ENCODE measurements at places on chromosomes 16 and 17. TPM values are rescaled to one million over a fixed set of nuclear protein-coding genes. Genes with fewer than 3 reads are reported as not detected.
A peak's percentile ranks its signal among the peaks of the same experiment; 100 is the strongest.

GRCh38 chr17:29560316-29560715 lies 6.5 kb downstream of the ABHD15 start:
- no peak for DNase-seq

GRCh38 chr16:57094911-57095310 lies 2.5 kb downstream of the CPNE2 start:
- DNase-seq, result no peak

- DNase-seq, result no peak
Measured at GRCh38 chr16:27387724-27388123, 14.2 kb upstream of the IL21R start.

The TBC1D3G gene
- not detected for total RNA-seq

DNA sequence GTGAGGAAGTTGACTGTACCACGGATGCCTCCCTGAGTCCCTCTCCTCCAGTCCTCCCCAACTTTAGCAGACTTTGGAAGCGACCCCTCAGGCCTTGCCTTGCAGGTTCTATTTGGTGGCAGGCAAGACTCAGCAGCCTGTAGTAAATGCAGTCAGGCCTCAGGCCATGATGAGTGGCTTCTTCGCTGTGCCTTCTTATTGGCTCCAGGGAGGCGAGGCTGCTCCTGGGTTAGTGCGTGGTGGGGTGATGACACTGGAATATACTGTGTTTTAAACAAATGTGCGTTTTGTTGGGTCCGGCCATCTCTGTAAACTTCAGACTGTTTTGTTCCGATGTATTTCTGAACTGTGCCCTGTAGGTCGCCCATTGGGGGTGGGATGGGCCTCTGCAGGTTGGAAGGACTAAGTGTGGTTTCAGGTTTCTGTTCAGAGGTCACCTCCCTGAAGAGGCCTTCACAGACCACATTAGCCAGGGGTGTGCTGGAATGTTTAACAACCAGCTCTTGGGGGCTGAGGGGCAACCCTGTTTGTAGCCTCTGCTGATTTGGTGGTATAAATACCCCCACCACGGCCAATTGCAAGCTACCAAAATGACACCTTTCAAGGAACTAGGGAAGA lies 62.5 kb downstream of the CYLD start:
- no peak for DNase-seq

The PIRT gene
- not detected for total RNA-seq

The CCL1 gene
- total RNA-seq, result not detected

The SBK1 gene
- total RNA-seq, result not detected

The PRR35 gene
- total RNA-seq, result not detected

The EFNB3 gene
- 0.53 TPM for total RNA-seq

GRCh38 chr16:86010680-86011141 lies 111.7 kb downstream of the IRF8 start:
- no peak for DNase-seq

DNA sequence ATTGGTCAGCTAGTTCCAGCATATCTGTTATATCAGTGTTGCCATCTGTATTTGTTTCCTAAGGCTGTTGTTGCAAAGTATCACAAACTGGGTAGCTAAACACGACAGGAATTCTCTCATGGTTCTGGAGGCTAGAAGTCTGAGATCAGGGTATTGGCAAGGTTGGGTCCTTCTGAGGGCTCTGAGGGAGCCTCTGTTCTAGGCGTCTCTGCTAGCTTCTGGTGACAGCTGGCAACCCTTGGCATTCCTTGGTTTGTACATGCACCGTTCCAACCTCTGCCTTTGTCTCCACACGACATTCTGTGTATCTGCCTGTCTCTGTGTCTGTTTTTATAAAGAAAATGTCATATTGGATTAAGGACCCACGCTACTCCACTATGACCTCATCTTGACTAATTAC lies 219.9 kb upstream of the NLRP1 start:
- DNase-seq, result no peak

DNA sequence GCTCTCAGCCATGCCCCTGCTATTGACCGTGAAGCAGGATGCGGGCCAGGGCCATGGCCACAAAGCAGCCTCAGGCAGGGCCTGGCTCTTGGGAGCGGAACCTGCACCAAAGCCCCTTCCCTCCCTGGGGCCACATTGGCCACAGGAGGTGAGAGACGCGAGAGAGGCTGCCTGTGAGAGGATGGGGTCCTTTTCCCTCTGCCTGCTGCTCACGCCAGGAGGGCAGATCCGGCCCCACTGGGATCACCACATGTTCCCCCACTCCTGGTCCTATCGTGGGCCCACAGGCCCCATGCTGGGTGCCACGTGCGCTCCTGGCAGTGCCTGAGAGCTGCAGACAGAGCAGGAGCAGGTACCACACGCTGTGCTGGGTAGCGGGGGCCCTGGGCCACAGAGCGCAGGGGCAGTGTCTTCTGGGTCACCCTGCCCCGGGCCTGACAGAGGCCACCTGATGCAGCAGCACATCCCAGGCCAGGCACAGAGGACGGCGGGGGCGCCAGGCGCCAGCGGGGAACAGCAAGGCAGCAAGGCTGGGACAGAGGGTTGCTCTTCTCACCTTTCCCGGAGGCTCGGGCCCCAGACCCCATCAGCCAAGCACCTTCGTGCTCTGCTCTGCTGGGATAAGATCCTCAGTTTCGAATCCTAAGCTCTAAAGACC lies 9.2 kb upstream of the NUDT16L1 start:
- DNase-seq, result no peak

DNA sequence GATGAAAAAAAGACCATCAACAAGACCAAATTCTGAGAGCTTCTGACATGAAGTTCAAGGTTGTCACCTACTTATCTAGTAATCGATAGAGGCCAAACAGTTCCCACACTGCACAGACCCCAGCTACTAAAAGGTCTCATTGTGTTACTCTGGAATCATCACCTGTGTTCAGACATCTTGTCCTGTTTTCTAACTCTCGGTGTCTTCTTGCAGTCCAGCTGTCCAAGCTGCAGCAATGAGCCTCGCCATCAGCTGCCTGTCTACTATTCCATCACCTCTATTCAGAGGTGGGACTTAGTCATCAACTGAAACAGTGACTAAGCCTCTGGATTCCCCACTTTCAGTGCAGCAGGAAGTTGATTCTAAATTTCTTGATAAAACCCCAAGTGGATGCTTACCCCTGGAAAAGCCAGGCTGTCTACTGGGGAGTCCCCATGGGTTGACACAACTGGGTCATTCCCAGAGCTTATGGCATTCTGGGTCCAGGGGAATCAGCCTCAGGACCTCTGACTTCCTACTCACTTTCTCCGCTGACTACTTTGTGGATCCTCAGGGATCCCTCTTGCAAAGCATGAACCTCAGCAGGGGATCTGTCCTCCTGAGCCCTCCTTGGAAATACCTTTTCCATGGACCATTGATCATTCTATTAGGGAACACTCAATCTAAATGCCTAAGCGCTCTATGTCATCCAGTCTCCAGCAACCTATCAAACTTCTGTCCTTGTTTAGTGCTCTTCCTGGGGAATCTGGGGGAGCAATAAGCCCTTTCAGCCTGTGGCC lies 46.5 kb downstream of the HNF1B start:
- peak; percentile 31 for DNase-seq

- DNase-seq, result no peak
Measured at GRCh38 chr17:81727324-81728031, 15.4 kb downstream of the SLC25A10 start.

- DNase-seq, result no peak
Measured at GRCh38 chr16:3578610-3579551, 1.7 kb upstream of the NLRC3 start.

The ABCA9 gene
- not detected for total RNA-seq

The CACNG4 gene
- total RNA-seq, result not detected

DNA sequence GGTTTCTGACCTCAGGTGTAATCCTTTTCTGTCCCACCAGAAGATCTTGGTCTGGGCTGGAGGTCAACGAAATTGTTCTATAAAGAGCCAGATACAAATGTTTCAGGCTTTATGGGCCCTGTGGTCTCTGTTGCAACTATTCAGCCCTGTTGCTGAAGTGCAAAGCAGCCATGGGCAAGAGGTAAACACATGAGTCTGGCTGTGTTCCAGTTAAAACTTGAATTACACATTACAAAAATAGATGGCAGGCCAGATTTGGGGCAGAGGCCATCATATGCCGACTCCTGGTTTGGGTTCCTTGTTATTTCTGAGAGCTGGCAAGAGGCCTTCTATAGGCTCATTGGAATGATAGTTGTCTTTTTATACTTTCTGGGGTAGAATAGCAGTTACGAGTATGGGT lies 114.4 kb downstream of the SDR42E1 start:
- no peak for DNase-seq

- no peak for DNase-seq
Measured at GRCh38 chr17:82967268-82968032, 112.0 kb upstream of the METRNL start.

DNA sequence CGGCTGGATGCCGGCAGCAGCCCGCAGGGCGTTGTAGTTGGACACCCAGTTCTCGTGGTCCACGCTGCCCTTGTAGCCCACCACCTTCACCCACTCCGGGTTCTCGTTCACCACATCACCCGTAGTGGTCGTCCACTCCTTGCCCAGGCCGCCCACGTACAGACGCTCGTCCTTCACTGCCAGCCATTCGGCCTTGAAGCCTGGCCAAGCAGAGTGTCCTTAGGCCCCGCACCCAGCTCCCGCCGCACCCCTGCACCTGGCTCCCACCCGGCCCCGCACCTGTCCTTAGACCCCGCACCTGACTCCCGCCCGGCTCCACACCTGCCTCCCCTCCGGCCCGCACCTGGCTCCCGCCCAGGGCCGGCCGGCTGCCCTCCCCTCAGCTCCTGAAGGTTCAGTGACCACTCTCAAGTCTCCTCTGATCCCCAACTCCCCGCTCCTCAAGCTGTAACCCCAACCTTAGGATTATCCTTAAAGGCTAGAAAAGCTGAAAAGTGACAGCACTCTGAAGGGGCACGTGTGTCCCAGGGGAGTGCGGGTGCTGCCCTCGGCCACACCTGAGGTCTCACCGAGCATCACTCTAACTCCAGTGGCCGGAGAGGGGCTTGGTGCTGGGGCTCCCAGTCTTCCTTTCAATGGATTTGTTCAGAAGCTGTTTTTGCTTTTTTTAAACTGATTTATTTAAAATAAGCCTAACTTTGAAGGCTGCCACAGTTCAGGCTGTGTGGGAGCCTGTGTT lies 14.4 kb downstream of the CANT1 start:
- DNase-seq, result no peak

The ARL5C gene
- not detected for total RNA-seq

GRCh38 chr16:71658771-71659170 lies 32.8 kb downstream of the MARVELD3 start:
- no peak for DNase-seq

DNA sequence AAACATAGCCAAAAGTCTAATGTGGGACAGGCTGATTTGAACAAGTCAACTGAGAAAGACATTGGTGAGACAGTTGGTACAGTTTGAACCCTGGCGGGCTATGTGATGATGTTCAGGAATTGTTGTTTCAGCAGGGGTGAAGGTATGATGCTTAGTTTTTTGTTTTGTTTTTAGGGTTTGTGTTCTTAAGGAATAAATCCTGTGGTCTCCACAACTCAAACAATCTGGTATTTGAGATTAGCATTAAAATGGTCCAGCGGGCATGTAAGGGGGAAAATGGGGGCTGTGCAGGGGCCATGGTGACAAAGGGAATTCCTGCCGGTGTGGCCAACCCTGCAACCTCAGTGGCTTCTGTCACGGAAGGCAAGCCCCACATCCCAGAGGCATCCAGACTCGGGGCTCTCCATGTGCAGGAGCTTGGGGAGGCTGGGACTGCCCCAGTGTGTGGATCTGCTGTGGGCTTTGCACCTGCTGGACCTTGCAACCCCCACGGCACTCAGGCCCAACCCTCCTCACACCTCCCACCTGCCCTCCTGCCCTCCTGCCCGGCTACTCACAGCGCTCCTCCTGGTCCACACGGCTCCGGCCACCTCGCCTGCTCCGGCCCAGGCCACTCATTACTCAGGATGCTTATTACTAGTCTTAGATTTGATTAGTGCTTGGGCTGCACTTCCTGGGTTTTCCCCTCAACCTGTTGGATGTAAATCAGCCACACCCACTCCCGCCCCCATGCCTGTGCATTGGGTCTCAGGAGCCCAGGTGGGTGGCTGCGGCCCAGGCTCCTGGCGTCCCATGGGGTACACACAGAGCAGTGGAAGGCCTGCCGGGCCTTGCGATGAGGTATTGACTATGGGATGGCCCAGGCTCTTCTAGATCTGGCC lies at the start of gene TNFRSF13B:
Gene TNFRSF13B (minus strand): TSS at position 661 of the 881 bp plus-strand sequence. CDS start 43 bp downstream, at position 618.
- DNase-seq, result no peak

The MATCAP1 gene
- 8.5 TPM for total RNA-seq

- no peak for DNase-seq
Measured at GRCh38 chr17:8888704-8889302, 21.3 kb upstream of the PIK3R6 start.

The TMEM256 gene
- 3.6 TPM for total RNA-seq

- DNase-seq, result peak; percentile 95
Measured at GRCh38 chr17:77449908-77450741, 309.4 kb downstream of the SEC14L1 start.

The ZNF624 gene
- total RNA-seq, result 1.9 TPM

The DYNLL2 gene
- 12.8 TPM for total RNA-seq

DNA sequence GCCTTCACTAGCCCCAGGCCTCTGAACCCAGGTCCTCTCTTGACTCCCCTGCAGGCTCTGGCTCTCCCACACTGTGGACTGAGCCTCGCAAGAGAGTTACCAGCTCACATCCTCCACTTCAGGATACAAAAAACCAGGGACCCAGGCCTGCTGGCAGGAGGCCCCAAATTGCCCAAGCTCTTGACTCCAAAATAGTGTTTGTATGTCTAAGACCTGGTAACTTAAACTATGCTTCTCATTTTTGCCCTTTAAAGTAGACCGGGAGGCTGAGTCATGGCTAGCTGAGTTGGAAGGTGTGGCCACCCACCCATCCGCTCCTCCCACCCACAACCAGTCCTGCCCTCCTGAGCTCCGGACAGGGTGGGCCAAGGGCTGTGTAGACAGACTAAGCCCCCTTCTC lies 250.0 kb downstream of the SOX9 start:
- peak; percentile 91 for DNase-seq

DNA sequence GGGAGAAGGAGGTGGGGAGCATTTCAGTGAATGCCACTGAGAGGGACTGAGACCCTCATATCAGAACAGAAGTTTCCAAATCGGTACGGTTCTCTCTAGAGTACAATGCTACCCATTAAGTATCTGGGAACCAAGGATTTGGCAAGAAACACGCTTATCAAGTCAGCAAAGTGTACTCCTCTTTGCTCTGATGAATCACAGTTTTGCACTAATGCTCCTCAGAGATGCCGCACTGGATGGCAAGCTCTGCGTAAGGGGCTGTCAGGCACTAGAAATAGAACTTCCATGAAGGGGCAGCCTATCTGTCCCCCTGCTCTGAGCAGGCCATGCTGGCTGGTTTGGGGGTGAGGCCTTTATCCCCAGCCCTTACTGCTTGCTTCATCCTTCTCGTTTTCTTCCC lies 4.8 kb upstream of the ABCC12 start:
- DNase-seq, result no peak

The TMEM92 gene
- not detected for total RNA-seq

DNA sequence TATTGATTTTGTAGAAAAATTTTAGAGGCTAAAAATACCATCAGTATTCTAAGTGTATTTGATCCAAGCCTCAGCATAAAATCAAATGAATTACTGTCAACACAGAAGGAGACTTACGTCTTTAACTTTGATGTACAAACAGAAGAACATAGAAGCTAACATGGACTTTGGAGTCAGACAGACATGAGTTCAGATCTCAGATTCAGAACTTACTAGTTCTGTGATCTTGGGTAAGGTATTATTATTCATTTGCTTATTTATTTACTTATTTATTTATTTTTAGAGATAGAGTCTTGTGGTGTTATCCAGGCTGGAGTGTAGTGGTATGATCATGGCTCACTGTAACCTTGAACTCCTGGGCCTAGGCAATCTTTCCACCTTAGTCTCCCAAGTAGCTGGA lies 4.0 kb upstream of the SLFN12L start:
- DNase-seq, result no peak
